ENCODE measurements at places on chromosomes 3 and 15. TPM values are rescaled to one million over a fixed set of nuclear protein-coding genes. Genes with fewer than 3 reads are reported as not detected.

CCDC39 gene
- 0.44 TPM for total RNA-seq

PEX5L gene
- 3.2 TPM for total RNA-seq

MESP1 gene
- 0.41 TPM for total RNA-seq

IL17RC gene
- total RNA-seq: 10.2 TPM

RAB11A gene
- 224 TPM for total RNA-seq

GRCh38 chr15:58203537-58203936 lies 65.4 kb downstream of the AQP9 start:
- no peak overlapping the region for H3K4me3 ChIP-seq
- H3K27me3 ChIP-seq: no peaks in the 10 kb centered on the region
- H3K27ac ChIP-seq: no peak overlapping the region
- H3K4me1 ChIP-seq: no peaks in the 10 kb centered on the region
- no peaks in the 10 kb centered on the region for H3K36me3 ChIP-seq

DNA sequence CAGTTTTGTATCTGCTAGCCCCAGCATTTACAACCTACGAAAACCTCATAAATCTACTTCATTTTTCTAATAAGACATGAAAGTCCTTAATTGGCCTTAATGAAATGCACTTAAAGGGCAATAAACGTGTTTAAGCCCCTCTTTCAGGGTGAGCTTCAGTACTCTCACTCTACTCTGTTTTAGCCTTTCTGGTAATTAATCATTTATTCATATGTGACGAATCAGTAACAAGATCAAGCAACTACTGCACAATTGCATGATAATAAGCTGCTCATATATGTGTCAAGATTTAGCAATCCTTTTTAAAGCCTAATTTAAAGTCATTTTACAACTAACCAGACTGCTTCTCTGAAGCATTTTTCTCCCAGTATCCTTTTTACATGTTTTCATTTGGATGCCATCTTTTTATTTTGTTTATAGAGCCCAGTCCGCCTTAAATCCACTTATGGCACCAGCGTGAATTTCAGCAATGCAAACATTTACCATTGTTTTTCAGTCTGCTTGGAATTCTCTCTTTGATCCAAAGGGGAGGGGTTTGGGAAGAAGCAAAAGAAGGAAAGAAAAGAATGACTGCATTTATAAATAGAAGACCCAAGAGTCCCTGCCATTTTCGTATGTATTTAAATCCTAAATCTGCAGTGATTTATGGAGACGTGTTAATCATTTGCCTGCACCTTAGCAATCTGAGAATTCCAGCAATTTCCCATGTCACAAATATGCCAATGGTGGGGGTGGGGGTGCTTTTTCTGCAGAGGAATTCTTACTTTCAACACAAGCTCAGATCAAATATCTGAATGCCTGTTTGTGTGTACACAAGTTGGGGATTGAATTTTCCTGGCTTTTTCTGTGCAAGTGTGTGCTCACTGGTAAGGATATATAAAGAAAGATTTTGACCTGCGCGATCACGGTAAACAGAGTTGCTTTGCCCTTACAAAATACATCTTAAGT lies 230.8 kb upstream of the TBC1D5 start:
- DNase-seq: no peak
- H3K4me3 ChIP-seq: no peak overlapping the region
- no peaks in the 10 kb centered on the region for H3K36me3 ChIP-seq

DNA sequence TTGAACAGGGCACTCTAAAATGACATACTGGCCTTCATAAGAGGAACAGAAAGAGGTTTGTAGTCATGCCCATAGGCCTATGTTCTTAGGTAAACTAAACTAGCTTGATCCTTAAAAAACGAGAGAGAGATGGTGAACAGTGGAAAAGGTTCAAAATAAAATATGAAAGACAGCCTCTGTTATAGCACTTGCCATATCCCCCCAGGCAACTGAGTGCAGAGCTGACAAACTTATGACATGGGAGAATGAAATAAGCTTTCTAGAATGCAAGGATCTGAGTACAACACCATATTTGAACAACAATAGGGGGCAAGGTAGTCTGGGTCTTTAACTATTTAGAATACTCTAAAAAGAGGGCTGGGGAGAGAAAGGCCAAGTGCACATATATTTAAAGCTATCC lies 700.6 kb upstream of the CFAP20DC start:
- H3K27me3 ChIP-seq: peaks cover 63% of the 10 kb centered on the region
- peaks cover 46% of the 10 kb centered on the region for H3K4me1 ChIP-seq
- DNase-seq: no peak
- H3K4me3 ChIP-seq: no peak overlapping the region

- H3K36me3 ChIP-seq: peaks cover 53% of the 10 kb centered on the region
- DNase-seq: no peak
- H3K27me3 ChIP-seq: no peaks in the 10 kb centered on the region
- peak overlapping the region; percentile 80 for H3K27ac ChIP-seq
- no peak overlapping the region for H3K4me3 ChIP-seq
These were observed 39.0 kb downstream of the CHAC1 start for GRCh38 chr15:40992241-40992741.

Measured in WTC11 (cell line).